ENCODE measurements at places on chromosomes 11 and 22.

GRCh38 chr11:126739499-126740145, 260.9 kb downstream of the KIRREL3 start:
- DNase-seq: no peak

- DNase-seq: no peak
Measured at GRCh38 chr11:8717544-8717875, 34.9 kb downstream of the RPL27A start.

DNA sequence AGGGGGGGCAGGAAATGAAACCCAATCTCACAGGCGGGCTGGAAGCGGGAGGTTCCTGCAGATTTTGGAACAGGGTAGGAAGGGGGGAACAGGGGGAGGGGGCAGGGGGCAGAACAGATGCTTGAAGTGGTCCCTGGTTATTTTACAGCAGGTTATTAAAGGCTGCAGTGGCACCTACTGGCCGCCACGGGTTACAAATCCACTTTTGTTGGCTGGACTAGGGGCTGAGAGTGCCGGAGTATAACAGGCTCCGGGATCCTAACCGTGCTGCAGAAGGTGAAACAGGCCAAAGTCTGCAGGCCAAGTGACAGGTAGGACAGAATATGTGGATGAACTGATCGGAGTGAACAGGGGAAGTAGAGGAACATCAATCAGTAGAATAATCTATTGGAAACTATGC, 2.5 kb downstream of the ROBO3 start:
- DNase-seq: no peak

DNA sequence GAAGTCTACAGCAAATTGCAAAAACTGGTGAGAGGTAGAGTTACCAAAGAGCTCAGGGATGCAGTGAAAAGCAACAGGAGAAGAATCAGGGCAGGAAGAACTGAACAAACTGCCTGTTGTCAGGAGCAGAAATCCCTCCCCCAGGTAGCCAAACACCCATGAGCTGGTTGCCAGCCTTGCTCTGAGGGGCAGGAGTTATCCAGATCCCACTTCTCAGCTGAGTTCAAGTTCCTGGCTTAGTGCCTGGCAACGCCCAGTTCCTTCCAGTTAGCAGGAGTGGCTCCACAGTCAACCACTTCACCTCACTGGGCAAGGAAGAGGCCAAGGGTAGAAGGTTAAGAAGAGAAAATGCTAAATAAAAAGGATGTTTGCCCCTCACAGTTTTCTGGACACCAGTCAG, 1.9 kb upstream of the MPZL2 start:
- no peak for DNase-seq

GRCh38 chr11:75931124-75931523, 116.1 kb downstream of the UVRAG start:
- DNase-seq: no peak

DNA sequence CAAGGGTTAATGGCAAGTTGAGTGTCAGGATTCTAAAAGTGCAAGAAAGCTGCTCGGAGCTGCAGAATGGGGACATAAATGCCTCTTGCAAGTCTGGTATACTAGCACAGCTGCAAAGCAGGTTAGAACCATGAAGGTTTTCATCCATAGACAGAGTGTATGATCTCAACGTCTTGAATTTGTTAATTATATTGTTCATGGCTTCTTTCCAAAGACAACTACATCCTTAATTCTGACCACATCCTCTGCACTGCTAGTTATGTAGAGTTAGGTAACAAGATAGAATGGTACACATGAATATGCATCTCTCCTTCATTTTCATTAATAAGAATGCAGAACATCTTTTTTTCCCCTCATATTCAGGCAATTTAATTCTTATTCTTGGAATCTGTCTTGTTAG, 34.2 kb downstream of the EXPH5 start:
- no peak for DNase-seq

- DNase-seq: no peak
Measured at GRCh38 chr11:126653040-126653439, 297.6 kb downstream of the ST3GAL4 start.

GRCh38 chr11:24697522-24698111, 200.8 kb downstream of the LUZP2 start:
- DNase-seq: no peak

DNA sequence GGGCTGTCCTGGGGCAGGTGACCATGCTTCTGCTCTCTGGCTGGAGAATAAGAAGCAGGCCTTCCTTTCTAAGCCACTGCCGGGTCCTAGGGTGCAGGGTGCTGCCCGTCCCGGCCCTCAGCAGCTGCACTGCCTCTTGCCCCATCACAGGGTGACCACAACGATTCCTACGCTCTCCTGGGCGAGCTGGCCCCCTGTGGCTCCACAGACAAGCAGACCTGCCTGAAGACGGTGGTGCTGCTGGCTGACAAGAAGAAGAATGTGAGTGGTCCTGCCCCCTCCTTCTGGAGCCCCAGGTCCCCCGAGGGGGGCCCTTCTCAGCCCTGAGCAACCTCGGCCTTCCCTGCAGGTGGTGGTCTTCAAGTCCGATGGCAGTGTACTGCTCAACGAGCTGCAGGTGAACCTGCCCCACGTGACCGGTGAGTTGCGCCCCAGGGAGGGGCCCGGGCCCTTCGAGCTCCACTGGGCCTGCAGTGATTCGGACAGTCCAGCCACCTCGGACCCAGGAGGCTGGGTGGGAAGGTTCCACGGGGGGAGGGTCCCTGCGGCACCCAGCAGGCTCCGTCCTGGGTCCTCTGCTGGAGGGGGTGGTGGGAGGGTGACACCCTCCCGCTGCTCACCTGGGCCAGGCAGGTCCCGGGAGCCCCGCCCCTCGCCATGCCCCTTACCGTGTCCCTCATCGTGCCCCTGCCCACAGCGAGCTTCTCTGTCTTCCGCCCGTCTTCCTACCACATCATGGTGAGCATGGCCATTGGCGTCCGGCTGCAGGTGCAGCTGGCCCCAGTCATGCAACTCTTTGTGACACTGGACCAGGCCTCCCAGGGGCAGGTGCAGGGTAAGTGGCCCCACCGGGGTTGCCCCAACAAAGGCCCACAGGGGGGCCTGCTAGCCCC, 8.3 kb downstream of the MUC2 start:
- no peak for DNase-seq

DNA sequence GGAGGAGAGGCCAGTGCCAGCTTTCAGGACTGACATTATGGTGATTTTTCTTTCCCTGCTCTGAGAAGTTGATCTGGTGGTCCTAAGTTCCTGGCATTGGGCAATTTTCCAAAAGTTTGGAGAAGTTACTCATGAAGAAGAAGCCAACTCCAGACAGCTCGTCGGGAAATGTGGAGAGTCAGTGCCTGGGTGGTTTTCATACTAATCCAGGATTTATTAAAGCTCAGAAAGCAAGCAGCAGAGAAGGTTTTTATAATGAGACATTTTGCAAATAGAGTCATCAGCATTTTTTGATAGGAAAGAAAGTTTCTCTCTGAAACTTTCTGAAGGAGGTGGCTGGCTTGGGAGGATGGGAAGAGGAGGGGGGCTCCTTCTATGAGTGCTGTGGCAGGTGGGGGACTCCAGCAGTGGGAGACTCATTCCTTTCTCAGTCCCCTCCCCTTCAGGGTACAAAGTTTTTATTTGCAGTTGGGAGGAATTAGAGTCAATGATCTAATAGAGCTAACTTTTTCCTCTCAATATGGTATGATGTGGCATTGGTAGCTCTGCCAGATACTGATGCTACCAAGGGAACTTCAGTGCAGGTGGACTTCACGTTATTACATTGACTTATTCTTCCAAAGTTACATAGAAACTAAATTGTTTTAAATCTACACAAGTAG, 55.4 kb downstream of the LIF start:
- no peak for DNase-seq

DNA sequence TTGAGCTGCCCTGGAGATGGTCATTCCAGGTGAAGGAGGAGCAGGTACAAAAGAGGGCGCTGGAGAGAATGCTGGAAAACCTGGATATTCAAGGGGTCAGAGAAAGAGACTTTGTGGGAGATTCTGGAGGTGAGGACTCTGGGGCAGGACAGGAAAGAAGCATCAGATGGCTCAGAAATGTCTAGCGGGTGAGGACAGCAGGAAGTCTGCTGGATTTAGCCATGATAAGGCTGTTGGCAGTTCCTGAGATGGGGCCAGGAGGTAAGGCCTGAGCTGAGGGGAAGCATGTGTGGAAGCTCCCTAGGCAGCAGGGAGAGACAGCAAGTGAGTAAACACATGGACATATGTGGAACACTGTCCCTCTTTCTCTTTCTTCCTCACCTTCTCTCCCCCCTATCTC, 1.5 kb downstream of the UPB1 start:
- no peak for DNase-seq

- no peak for DNase-seq
Measured at GRCh38 chr11:42255906-42256305, 796.5 kb upstream of the LRRC4C start.

GRCh38 chr11:135074397-135074998, 662.5 kb upstream of the B3GAT1 start:
- no peak for DNase-seq

All from femur (tissue), 1 donor.